ENCODE measurements at places on chromosomes 2 and 18.
A peak's percentile ranks its signal among the peaks of the same experiment; 100 is the strongest.

DNA sequence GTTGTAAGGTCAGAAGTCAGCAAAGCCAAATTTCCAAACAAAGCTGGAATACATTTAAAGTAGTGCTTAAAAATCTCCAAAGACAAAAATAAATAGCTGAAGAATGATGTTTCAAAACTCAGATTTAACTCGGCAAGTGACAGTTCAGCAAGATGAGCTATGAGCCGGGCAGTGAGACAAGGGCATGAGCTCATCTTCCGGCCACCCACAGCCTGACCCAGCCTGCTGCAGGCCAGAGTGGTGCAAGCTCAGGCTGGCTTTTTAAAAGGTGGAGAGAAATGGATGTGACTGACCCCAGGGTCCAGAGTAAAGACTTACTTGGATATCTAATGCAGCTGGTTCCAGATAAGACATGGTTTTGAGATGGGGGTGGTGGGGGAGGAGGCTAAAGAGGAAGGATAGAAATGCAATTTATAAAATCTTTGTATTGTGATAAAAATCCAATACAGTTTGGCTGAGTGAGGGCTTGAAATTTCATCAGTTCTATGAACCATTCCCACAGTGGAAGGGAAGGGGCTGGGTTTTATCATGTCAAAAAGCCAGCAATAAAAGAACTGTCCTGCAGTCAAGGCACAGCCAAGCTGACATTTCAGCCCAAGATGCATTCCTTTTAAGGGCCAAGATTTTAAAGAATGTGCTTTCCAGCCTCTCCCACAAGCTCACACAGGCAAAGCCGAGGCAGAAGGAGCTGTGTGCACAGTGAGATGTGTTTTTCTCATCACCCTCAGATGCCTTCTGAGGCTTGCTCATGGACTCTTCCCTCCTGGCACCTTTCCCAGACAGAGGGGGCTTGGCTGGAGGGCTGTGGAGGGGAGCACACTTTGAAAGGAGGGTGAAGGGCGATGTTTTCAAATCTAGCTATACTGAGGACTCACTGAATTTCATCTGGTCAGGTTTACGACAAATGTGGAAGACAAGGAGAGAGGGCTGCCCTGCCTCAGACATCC is 97.9 kb upstream of the KLHL29 start:
- DNase-seq: peak; percentile 38

DNA sequence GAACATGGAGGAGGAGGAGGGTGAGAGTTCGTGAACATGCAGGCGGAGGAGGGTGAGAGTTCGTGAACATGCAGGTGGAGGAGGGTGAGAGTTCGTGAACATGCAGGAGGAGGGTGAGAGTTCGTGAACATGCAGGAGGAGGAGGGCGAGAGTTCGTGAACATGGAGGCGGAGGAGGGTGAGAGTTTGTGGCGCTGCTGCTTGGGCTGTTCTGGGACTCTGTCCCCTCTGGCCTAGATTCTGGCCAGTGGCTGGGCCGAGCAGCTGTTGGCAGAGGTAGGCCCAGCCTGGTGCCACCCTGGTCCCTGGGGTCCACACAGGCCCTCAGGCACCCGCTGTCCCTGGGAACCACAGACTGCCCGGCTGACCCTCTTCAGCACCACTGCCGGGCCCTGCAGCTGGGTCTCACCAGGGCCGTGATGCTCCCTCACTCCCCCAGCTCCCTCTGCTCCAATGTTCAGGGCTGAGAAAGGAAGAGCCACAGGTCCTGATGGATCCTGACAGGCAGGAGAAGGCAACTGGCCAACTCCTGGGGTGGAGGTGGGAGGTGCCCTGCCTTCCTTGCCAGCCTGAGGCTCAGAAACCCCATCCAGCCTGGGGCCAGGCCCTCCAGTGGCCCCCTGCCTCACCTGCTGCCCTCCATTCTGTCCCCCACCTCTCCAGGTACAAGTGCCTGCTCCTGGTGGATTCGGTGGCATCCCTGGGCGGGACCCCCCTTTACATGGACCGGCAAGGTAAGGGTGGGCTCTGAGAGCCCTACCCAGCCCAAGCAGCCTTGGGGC is 3.9 kb downstream of the AGXT start:
- no peak for DNase-seq

DNA sequence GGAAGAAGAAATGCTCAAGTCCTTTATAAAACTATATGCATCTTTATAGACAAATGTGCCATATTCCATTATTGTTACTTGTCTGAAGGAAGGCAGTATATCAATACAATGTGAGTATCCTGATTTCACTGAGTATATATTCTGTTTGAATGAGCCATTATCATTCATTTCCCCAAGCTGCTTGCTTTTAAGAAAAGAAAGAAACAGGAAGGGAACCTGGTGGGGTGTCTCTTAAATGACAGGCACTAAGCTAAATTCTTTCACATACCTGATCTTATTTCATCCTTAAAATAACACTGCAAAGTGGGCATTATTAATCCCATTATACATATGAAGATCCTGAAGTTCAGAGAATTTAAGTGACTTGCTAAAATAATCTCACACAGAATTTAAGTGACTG is 307.9 kb downstream of the SLC8A1 start:
- DNase-seq: no peak

DNA sequence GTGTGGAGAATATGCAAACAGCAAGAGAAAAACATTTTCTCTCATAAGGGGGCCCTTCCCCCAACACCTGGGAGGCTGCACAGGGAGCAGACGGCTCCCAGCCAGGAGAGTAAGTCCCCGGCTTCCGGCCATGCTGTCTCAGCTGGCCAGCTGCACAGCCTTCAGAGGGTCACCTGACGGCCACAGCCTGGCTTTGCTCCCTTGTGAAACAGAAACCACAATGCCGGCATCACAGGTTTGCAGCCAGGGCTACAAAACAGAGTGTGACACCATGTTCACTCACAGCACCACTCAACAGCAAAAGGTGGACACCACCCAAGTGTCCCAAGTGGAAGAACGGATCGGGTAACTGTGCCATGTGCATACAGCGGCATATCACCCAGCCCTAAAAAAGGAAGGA is 86.9 kb upstream of the GPC1 start:
- DNase-seq: no peak

DNA sequence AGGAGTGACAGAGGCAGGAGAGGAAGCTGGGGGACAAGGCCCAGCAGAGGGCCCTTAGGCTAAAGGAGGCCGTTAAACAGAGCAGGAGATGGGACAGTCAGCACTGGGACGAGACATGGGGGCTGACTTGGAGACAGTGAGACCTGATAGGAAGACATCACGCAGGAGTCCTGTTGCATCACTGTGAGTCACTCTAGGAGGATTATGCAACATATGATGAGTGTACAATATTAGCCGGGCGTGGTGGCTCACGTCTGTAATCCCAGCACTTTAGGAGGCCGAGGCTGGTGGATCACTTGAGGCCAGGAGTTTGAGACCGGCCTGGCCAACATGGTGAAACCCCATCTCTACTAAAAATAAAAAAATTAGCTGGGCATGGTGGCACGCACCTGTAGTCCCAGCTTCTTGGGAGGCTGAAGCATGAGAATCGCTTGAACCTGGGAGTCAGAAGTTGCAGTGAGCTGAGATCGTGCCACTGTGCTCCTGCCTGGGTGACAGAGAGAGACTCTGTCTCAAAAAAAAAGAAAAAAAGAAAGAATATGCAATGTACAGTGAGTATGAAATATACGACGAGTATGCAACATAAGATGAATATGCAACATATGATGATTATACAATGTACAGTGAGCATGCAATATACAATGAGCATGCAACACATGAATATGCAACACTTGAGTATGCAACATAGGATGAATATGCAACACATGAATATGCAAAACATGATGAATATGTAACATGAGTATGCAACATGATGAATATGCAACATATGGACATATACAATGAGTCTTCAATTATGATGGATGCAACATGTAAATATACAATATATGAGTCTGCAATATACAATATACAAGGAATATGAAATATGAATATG is 83.3 kb upstream of the ID2 start:
- no peak for DNase-seq

DNA sequence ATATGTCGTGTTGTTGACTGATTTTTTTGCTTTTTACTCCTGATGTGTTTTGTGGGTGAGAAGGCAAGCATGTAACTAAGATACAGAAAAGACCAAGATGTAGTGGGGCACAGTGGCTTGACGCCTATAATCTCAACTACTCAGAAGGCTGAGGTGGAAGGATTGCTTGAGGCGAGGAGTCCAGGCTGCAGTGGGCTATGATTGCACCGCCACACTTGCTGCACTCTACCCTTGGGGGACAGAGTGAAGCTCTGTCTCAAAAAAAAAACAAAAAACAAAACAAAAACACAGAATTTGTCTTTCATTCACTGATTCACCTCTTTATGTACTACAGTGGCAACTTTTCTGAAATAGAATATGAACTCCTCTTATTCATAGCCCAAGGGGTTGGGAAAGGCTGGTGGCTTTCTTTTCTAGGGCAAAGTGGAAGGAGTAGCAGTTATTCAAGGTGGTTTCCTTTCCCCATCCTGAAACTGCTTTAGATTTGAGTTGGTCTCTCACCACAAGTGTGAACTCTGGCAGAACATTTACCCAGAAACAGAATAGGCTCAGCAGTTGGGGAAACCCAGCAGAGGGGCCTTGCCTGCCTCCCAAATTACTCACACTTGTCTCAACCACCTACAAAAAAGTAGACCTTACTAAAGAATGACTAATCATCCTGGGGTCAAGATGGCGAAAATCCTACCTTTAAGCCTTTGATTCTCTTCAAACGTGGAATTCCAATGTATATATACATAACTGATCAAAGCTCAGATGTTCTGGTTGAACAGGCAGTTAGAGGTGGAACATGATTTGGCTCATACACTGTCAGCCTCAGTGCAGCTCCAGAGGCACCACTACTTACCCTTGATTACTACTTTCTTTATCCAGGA is 6.5 kb downstream of the TANK start:
- no peak for DNase-seq

- no peak for DNase-seq
Observed at GRCh38 chr2:154324601-154325000, 373.9 kb upstream of the KCNJ3 start.

GRCh38 chr2:105597011-105597805 is 147.5 kb upstream of the NCK2 start:
- DNase-seq: no peak

Data from left ventricle myocardium inferior (tissue), 1 donor.